Right ventricle myocardium inferior (tissue), 1 donor: ENCODE measurements at places on chromosomes 2 and 18. TPM values are rescaled to one million over a fixed set of nuclear protein-coding genes. Genes with fewer than 3 reads are reported as not detected.
A peak's percentile ranks its signal among the peaks of the same experiment; 100 is the strongest.

DNA sequence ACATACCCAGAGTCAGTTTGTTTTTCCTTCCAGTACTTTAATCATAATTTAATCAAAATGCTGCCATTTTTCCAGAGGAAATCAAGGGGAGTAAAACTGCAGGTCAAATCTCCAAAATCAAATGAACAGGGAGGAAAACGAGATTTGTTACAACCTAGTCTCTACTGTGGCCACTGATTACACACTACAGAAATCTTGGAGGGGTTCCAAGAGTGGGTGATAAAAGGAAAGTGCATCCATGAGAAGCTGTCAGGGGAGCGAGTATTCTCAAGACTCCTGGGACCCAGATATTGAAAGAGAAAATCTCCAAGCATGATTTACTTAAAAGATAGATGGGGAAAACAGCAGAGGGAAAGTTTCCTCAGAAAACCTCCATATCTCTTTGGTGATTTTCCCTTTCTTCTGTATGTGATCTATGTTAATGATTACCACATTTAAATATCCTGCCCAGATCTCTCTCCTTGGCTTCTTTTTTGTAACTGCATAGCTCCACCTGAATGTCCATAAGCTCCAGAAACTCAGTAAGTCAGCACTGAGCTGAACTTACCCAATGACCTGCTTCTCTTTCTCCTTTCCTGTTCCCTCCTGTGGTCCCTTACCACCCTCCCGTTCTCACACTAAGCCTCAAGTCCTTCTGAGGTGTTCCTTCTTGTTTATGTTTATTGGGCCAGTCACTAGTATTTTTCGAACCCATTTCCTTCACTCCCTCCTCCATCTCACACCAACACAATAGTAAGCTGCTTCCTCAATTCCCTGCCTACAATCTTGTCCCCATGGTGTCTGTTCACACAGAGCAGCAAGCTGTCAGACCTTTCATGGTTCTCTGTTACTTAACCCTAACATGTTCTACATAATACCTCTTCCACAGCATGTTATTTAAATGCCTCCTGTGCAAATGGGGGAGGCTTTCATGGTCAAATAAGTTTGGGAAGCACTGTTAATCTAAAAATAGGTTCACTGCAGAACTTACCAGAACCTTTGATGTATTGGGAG is 73.9 kb upstream of the TWSG1 start:
- no peak for DNase-seq

The FAM124B gene
- 1.9 TPM for total RNA-seq

GRCh38 chr2:176947754-176948153 is 264.8 kb upstream of the HNRNPA3 start:
- no peak for DNase-seq

DNA sequence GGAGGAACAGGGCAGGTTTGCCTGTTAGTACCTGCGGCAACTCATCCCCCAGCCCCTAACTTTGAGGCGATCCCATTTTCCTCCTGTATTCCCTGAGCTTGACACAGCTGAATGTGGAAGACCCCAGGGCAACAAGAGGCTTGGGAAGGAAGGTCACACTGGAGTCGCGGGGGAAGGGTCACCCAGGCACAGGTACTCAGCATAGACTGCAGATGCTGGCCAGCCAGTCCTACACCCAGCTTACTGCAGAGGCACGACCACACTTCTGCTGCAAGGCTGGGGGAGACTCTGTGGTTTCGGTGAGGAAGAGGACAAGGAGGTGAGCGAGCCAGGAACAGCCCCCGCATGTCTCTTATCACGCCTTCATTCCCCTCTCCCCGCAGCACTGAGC is 91.5 kb downstream of the MALT1 start:
- no peak for DNase-seq

The RNF152 gene
- total RNA-seq, result 12.6 TPM

DNA sequence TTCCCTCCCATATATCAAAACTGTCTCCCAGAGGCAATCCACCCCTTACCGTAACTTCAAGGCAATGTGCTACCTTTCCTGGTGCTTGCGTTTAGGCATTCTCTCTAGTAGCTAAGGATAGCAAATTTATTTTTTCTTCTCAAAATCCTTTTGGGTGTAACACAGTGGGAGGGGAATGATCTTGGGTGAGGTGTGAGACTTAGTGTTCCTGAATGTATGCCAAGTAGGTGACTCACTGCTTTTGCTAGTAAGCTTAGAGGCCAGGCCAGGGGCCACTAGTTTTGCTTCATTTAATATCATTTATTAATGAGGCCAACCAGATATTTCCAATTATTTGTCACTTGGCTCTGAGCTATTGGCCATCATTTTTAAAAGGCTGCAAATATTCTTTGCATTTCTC is 135.5 kb downstream of the NAPG start:
- DNase-seq, result no peak

DNA sequence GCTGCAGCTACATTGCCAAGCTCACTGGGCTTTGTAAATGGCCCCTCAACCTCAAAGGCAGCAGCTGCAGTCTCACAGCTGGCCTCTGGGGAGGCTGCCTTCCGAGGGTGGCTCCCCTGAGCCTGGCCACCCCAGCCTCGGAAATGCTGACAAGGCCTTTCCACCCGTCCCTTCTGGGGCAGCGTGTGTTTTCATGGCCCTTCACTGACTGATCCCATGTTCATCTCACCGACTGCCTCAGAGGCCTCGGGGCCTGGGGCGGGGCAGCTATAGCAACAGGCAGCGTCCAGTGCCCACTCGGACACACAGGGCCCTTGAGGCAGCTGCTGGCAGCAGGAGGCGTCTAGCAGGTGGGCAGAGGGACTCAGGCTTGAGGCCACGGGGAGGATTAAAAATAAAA is 149.7 kb downstream of the GLI2 start:
- DNase-seq, result peak; percentile 67

The GALNT13 gene
- not detected for total RNA-seq

DNA sequence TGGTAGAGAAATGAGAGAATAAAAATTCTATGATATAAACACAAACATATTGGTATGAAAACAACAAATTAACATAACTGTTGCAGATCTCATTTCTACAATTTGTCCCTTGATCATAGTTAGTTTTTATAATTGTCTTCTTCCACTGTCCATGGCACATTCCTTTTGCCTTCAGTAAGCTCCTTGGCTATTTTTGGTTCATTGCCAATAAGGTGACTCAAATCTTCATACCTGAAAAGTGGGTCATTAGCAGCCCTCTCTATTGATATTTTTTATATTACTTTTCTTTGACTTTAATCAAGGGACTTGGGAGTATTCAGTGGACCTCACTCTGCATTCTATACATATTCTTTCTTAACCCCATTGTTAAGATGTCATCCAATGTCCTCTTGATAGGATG is 552.9 kb downstream of the TDRD15 start:
- no peak for DNase-seq

- no peak for DNase-seq
Measured at GRCh38 chr2:177048981-177049380, 163.6 kb upstream of the HNRNPA3 start.

DNA sequence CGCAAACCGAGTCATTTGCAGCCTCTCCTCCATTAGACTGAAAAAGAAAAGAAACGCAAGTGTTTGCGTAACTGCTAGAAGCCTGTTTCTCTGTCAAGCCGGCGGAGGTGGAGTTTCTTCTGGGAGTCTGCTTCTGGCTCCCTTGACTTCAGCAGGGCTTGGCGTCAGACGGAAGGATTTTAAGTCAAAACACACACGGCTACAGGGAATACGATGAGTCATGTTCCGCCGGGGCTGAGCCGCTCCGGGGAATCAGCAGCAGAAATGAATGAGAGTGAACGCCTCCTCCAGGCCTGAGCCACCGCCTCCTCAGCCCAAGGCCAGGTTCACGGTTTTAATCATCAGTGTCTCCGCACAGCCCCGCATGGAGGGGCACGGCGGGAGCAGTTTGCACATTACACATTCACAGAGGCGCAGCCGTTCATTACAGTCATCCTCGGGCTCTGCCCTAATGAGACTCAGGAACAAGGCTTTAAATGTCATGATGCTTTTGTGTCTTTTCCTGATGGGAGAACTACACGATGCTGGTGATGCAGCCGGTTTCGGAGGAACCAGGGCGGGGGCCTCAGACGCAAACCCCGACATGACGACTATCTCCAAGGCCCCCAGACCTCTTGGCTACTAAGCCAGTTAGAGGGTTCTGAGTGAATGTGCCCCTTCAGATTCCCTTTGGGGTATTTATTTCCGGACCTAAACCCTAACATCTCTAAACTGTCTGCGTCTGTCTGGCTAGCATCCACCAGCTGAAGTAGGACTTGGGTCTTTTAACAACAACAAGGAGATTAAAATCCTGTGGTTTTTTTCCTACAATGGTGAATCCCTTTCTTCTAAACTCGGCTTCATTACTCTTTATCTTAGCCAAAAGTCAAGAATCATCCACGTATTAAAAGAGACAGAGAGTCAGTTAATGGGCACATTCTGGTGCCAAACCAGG is 11.1 kb upstream of the SCG2 start:
- peak; percentile 81 for DNase-seq

The GEN1 gene
- 3.3 TPM for total RNA-seq
